ENCODE measurements at places on chromosomes 1 and 21.

DNA sequence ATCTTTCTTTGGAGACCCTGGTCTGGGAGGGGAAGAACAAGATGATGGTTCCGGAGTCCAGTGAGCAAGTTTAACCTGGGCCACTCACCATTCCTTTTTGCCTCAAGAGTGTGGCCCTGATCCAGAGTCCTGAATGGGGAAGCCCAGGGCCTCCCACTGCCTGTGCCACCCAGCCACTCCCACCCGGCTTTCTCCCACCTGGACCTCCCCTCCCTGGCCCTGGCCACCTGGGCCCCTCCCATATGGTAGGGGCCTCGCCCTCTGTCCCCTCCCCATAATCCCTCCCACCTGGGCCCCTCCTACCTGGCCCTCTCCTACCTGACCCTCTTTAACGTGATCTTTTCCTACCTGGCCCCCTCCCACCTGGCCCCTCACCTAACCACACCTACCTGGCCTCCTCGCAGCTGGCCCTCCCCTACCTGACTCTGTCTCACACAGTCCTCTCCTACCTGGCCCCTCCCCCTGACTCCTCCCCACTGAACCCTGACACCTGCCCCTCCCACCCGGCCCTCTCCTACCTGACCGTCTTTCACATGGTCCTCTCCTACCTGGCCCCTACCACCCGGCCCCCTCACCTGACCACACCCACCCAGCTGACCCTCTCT lies 220.7 kb upstream of the VAMP3 start:
- no peak for DNase-seq

- peak; percentile 58 for DNase-seq
These were observed 787 bp downstream of the PTGFR start for GRCh38 chr1:78491451-78492071.

DNA sequence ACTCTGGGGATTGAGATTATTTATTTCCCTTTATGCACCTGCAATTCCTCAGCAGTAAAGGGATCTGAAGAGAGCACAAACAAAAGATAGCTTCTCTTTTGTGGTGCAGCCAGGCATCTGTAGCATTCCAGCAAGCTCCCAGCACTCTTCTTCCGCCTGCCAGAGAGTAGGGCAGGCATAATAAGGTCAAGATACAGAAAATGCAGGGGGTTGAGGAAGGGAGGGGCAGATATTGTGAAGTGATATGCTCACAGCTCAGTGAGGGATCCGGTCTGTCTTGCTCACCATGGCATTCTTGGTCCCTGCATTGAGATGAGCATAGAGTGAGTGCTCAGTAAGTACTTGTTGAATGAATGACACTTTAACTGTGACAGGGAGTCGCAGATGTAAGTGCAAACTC lies 23.9 kb downstream of the FASLG start:
- no peak for DNase-seq

DNA sequence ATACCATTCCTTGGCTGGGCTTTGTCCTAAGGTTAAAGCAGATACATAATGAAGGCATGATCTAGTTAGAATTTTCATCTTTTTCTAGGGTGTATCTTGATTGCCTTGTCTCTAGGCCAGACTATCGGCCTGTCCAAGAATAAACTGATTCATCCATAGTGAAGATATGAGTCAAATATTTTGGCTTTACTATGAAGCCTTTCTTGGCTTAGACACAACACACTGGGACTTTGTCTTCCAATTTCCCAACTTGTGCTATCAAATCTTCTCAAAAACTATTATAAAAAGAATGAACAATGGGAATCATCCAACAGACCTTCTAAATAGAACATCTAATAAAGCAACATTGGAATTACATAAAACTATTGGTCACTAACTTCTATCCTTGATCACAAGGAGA lies 64.8 kb downstream of the WARS2 start:
- DNase-seq, result peak; percentile 60

GRCh38 chr1:201511941-201512539 lies 5.1 kb upstream of the CSRP1 start:
- peak; percentile 16 for DNase-seq

DNA sequence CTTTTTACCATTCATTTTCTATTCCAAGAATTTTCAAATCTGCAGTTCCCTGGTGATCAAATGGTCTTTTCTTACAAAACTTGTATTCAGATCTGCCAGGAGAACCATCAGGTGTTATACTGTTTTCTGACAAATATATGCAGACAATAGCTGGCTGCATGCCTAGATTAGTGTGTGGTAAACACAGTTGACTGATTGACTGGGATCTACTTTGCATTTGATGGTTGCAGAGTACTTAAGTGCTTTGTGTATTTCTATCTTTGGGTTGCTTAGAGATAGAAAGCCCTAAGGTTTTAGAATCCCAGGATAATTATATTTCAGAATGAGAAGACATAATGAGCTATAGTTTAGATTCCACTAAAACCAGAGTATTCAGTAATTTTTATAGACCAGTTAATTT lies 102.0 kb upstream of the CHODL start:
- DNase-seq, result no peak

- DNase-seq, result no peak
These were observed 577.6 kb downstream of the MATN1 start for GRCh38 chr1:30145723-30146303.

DNA sequence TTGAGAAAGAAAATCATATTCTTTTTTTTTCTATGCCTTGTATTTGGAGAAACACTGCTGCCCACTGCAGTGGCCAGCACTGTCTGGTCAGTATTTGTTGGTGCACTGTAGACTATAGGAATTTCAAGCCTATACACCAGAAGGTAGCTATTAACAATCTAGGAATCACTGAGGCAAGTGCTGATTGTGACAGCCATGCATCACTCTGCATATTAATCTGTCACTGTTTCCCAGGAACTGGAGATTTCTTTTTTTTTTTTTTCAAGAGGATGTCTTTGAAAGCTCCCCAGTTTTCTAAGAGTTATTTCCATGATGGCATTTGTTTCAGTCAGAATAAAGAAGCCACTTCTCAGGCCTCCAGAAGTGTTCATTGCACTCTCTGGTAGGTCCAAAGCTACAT lies 737.8 kb upstream of the PTBP2 start:
- no peak for DNase-seq

GRCh38 chr1:168202941-168203654 lies 22.7 kb upstream of the SFT2D2 start:
- DNase-seq, result no peak

GRCh38 chr1:155651861-155652661 lies 36.5 kb downstream of the YY1AP1 start:
- peak; percentile 78 for DNase-seq

DNA sequence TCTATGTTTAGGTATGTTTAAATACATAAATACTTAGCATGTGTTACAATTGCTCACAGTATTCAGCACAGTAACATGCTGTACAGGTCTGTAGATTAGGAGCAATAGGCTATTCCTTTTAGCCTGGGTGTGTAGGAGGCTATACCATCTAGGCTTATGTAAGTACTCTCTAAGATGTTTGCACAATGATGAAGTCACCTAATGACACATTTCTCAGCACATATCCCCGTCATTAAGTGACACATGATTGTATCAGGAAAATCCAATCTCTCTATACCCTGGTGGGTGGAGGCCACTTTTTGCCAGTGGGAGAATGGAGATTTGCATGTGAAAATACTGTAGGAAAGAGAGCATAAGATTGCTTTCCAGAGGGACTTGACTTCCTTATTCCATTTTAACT lies 5.5 kb upstream of the TEDDM1 start:
- peak; percentile 27 for DNase-seq

GRCh38 chr1:100350787-100351094 lies 1.6 kb upstream of the CDC14A start:
- DNase-seq, result no peak

DNA sequence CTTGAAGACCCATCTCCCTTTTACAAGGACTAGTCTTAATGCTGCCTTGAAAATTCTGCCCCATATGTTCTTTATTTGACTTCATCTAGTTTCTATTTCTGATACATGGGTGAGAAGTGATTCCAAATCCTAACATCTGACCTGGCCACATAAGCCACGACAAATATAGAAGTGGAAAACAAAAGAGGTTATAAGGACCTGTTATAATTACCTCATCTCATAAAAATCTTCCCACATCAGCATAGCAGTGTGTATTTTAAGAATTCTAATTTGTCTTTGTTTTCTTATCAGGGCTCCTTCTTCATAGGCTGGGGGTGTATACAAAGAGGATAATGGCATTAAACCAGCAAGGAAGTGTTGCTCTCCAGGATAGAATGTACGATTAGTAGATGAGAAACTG lies 1007.4 kb downstream of the TTLL7 start:
- no peak for DNase-seq

DNA sequence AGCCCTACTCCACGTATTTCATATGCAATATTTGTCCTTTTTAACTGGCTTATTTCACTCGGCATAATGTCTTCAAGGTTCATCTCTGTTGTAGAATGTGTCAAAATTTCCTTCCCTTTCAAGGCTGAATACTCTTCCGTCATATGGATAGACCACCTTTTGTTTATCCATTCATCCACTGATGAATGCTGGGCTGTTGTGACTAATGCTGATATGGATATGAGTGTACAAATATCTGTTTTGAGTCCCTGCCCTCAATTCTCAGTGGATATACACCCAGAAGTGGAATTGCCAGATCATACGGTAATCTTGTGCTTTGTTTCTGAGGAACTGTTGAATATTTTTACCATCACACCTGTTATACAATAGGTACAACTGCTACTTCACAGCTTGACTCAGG lies 155.2 kb upstream of the IRF2BP2 start:
- no peak for DNase-seq

- DNase-seq, result no peak
These were observed 47.7 kb downstream of the OSBPL9 start for GRCh38 chr1:51664421-51665240.

DNA sequence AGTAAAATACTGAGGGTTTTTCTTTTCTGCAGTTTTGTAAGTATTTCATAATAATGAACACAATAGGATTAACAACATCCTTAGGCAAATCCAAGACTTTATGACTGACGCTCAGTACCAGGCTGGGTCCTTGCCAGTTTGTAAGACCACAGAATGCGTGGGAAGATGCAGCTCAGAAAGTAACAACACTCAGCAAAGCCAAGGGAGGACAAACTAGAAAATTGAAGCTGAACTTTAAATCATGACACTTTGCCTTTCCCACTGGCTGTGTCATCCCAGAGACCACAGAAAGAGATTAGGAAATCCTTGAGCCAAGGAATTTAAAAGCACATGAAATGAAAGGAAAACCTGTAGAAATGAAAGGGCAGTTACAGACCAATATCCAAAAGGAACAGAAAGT lies 426.3 kb upstream of the CHRM3 start:
- DNase-seq, result peak; percentile 97

- DNase-seq, result no peak
These were observed 105.9 kb downstream of the KCNK1 start for GRCh38 chr1:233719655-233720341.

DNA sequence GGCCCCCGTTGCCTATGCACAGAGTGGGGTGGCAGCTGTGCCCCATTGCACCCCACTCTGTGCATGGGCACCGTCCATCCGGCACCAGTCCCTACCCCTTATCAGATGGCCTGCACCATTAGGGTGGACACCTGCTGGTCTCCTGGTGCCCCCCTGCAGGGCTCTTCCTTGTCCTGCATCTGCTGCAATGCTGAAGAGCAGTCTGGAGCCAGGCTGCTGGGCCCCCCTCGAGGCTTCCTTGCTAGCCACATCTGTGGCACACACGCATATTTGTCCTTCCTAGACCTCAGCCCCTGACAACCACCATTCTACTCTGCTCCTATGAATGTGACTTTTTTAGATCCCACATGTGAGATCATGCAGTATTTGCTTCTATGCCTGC lies 56.4 kb downstream of the COL18A1 start:
- DNase-seq, result no peak

Measured in PC-3 (cell line).